ENCODE measurements at places on chromosomes 16 and 17.

GRCh38 chr17:48477221-48477620 is 47.2 kb upstream of the SKAP1 start:
- H3K36me3 ChIP-seq = no peaks in the 10 kb centered on the region
- DNase-seq = no peak
- H3K27me3 ChIP-seq = peaks cover 2% of the 10 kb centered on the region
- no peak overlapping the region for H3K27ac ChIP-seq

GRCh38 chr17:10463402-10463801 is 6.0 kb downstream of the MYH4 start:
- no peaks in the 10 kb centered on the region for H3K36me3 ChIP-seq
- no peak overlapping the region for H3K4me3 ChIP-seq
- H3K27me3 ChIP-seq = no peaks in the 10 kb centered on the region
- no peak overlapping the region for H3K27ac ChIP-seq
- no peak for DNase-seq

GRCh38 chr17:27888945-27889344 is 4.2 kb downstream of the LYRM9 start:
- H3K4me1 ChIP-seq = peaks cover 23% of the 10 kb centered on the region
- DNase-seq = no peak
- no peak overlapping the region for H3K27ac ChIP-seq
- peaks cover 4% of the 10 kb centered on the region for H3K27me3 ChIP-seq

- H3K27ac ChIP-seq = no peak overlapping the region
- DNase-seq = peak; percentile 43
- peak overlapping the region; percentile 84 for H3K4me3 ChIP-seq
- peaks cover 28% of the 10 kb centered on the region for H3K4me1 ChIP-seq
- peaks cover 6% of the 10 kb centered on the region for H3K27me3 ChIP-seq
Measured at GRCh38 chr17:67246653-67247415, 1.8 kb upstream of the HELZ start.

DNA sequence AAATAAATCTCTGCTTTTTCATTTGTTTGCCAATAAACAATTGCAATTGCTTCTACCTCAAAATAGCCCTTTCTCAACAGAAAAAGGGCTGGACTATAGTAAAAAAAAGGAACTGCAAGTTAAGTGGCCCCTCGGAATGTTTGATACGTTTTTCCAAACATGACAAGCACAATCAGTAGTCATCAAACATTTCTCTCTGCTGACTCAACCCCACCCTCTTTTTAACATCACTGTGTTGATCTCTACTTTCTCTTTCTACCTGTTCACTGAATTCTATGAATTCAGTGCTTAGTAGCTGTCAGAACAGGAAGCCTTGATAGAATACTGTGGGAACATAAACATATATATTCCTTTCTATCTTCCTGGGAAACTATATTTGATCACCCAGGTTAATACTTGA is 116.5 kb upstream of the AXIN2 start:
- peak overlapping the region; percentile 67 for H3K4me3 ChIP-seq
- H3K36me3 ChIP-seq = no peaks in the 10 kb centered on the region
- H3K4me1 ChIP-seq = peaks cover 15% of the 10 kb centered on the region
- peak; percentile 20 for DNase-seq

GRCh38 chr17:11388054-11388453 is 147.0 kb downstream of the SHISA6 start:
- H3K27ac ChIP-seq = no peak overlapping the region
- DNase-seq = no peak
- H3K36me3 ChIP-seq = peaks cover 14% of the 10 kb centered on the region
- H3K4me3 ChIP-seq = no peak overlapping the region
- no peaks in the 10 kb centered on the region for H3K4me1 ChIP-seq

DNA sequence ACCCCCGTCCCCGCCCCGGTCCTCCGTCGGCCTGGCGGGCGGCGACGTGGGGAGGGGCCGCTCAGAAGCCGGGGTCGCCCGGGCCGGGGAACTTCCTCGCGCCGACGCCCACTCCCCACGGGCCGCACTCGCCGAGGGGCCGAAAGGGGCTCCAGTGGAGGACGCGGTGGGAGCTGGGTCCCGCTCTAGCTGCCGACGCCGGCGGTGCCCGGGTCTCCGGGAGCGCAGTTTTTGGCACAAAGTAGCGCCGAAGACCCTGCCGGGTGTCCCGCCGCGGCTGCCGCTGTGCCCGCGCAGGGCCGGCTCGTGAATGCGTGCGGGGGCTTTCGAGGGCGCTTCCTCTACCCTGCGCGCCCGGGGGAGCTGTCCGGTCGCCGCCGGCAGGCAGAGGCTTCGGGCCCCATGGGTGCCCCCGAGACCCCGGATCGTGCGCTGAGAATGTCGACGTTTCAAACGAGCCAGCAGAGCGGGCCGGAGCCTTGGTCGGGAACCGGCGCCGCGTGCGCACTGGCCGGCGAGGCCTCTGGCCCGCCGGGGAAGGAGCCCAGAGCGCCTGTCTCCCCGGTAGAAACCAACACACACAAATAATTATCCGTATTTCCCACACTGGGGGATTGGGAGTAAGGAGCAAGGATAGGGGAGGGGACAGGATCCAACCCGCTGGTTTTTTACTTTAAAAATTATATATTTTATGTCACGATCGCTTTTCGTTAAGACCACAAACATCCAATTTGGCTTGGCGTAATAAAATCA is 46.6 kb upstream of the SLC38A10 start:
- no peak overlapping the region for H3K27ac ChIP-seq
- H3K36me3 ChIP-seq = peaks cover 5% of the 10 kb centered on the region
- peaks cover 2% of the 10 kb centered on the region for H3K27me3 ChIP-seq
- H3K4me1 ChIP-seq = peaks cover 12% of the 10 kb centered on the region

DNA sequence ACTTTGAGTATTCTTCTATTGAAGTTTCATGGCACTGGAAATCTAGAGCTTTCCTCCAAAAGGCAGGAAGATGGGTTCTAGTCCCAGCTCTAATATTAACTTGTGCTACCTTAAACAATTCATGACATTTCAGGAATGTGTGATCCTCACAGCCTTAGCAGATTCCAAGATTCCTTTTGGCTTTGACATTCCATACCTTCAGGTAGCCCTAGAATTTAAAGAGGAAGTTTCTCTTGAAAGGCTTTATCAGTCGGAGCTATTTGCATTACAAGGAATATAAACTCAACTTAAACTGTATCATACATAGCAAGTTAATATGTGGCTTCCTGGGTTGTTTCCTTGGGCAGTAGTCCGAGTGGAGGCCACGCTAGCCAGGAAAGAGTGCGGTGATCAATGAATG is 330.0 kb downstream of the SHISA9 start:
- no peak overlapping the region for H3K4me3 ChIP-seq
- DNase-seq = no peak
- no peak overlapping the region for H3K27ac ChIP-seq
- H3K36me3 ChIP-seq = no peaks in the 10 kb centered on the region
- no peaks in the 10 kb centered on the region for H3K27me3 ChIP-seq

- 0 out of 2 replicates have a peak, but pooled peaks cover 5% of the 10 kb centered on the region for H3K4me1 ChIP-seq
- no peak for DNase-seq
- no peak overlapping the region for H3K27ac ChIP-seq
- H3K27me3 ChIP-seq = peaks cover 21% of the 10 kb centered on the region
Measured at GRCh38 chr16:81883235-81883634, 104.1 kb downstream of the PLCG2 start.

GRCh38 chr16:67301080-67301782 is 21.9 kb downstream of the PLEKHG4 start:
- H3K36me3 ChIP-seq = no peaks in the 10 kb centered on the region
- H3K4me1 ChIP-seq = peaks cover 32% of the 10 kb centered on the region
- peaks cover 3% of the 10 kb centered on the region for H3K27me3 ChIP-seq
- no peak overlapping the region for H3K4me3 ChIP-seq

DNA sequence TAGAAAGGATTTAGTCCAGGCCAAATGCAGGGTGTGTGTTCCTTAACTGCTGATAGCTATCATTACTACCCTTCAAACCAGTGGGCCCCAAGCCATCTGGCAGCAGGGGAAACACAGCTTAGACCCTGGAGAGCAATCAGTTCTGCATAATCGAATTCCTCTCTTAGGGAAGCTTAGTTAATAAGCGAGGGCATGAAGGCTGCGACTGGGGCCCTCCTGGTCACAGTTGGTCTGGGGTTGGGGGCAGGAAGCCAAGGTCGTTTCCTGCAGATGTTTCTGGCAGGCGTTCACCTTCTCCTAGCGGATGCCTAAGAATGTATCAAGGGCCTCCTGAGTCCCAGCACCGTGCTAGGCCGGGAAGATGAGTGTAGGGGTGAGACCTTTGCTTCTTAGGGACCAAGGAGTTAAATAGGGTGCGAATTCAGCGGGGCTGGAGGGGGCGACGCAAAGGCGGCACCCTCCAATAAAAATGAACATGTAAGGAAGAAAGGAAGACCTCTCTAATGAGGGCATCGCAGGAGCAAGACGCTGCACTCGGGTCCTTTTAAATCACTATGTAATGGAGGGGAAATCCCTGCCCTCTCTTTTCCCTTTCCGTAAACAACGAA is 16.5 kb upstream of the EEF2K start:
- H3K27ac ChIP-seq = peak overlapping the region; percentile 59
- H3K4me3 ChIP-seq = peak overlapping the region; percentile 96

DNA sequence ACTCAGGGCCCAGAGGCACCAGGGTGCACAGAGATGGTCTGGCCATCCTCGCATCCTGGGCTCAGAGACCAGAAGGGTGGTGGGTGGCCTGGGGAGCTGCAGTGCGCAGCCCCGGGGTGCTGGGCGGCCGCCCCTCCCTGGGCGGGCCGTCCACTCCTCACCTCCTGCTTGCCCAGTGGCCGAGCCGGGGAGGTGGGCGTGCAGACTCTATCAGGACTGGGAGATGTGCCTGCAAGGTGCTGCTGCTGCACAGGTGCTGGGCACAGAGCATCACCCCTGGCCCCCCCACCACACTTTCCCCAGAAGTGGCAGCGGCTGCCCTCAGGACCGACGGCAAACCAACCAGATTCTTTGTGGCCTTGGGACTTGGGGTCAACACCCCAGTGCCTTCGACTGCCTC is at the start of gene SCN4A:
TSS of gene SCN4A (minus strand) at position 123 of the 400 bp plus-strand sequence. CDS start at position 46, 77 bp downstream.
- no peaks in the 10 kb centered on the region for H3K36me3 ChIP-seq
- H3K4me3 ChIP-seq = no peak within 1 kb of the TSS
- DNase-seq = no peak
- H3K4me1 ChIP-seq = peaks cover 29% of the 10 kb centered on the region
- H3K27ac ChIP-seq = no peak within 1 kb of the TSS
- peaks cover 10% of the 10 kb centered on the region for H3K27me3 ChIP-seq

DNA sequence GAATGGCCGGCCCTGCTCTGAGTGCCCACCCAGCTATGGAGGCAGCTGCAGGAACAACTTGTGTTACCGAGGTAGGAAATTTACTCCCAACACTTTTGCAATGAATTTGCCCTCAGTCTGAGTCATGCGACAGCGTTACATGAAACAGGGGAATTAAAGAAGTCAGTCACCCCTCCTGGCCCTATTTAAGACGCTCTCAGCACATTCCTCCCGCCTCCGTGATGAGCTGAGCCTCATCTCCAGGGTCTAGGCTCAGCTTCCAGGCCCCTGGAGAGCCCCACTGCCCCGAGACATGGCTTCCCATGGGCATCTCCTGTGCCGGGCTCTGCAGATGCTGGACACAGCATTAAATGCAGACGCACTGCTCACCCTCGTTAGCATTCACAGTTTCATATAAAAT is 35.0 kb downstream of the CRISPLD2 start:
- H3K27me3 ChIP-seq = peaks cover 9% of the 10 kb centered on the region
- DNase-seq = no peak
- no peak overlapping the region for H3K27ac ChIP-seq
- H3K4me3 ChIP-seq = no peak overlapping the region
- peaks cover 22% of the 10 kb centered on the region for H3K4me1 ChIP-seq
- peaks cover 46% of the 10 kb centered on the region for H3K36me3 ChIP-seq

GRCh38 chr17:40323391-40324381 is 14.7 kb downstream of the RARA start:
- peak overlapping the region; percentile 98 for H3K4me3 ChIP-seq
- 0 out of 2 replicates have a peak, but pooled peaks cover 5% of the 10 kb centered on the region for H3K36me3 ChIP-seq
- no peak for DNase-seq
- H3K27ac ChIP-seq = peak overlapping the region; percentile 100
- H3K27me3 ChIP-seq = peaks cover 1% of the 10 kb centered on the region

GRCh38 chr16:53950677-53951076 is 246.7 kb downstream of the FTO start:
- H3K4me1 ChIP-seq = peaks cover 19% of the 10 kb centered on the region
- no peak overlapping the region for H3K27ac ChIP-seq

DNA sequence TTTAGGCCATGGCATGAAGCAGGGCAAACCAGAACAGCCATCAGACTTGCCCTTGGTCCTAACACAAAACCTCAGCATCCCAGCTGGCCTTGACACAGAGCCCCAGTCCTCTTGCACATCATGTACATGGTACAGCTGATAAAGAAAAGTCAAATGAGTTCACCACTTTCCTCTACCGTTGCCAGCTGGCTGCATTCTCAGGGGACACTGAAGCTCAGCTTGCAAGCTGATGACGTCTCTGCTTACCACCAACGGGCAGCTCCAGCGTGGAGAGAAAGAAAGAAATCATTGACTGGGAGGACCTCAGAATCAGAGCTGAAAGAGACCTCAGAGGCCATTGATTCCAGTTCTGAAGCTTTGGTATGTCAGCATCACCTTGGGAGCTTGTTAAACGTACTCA is 80.7 kb upstream of the CES5A start:
- H3K27ac ChIP-seq = no peak overlapping the region
- DNase-seq = no peak
- no peaks in the 10 kb centered on the region for H3K4me1 ChIP-seq
- H3K36me3 ChIP-seq = no peaks in the 10 kb centered on the region
- H3K27me3 ChIP-seq = peaks cover 2% of the 10 kb centered on the region
- H3K4me3 ChIP-seq = no peak overlapping the region

DNA sequence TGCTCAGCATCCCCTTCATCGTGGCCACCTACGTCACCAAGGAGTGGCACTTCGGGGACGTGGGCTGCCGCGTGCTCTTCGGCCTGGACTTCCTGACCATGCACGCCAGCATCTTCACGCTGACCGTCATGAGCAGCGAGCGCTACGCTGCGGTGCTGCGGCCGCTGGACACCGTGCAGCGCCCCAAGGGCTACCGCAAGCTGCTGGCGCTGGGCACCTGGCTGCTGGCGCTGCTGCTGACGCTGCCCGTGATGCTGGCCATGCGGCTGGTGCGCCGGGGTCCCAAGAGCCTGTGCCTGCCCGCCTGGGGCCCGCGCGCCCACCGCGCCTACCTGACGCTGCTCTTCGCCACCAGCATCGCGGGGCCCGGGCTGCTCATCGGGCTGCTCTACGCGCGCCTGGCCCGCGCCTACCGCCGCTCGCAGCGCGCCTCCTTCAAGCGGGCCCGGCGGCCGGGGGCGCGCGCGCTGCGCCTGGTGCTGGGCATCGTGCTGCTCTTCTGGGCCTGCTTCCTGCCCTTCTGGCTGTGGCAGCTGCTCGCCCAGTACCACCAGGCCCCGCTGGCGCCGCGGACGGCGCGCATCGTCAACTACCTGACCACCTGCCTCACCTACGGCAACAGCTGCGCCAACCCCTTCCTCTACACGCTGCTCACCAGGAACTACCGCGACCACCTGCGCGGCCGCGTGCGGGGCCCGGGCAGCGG is 3.2 kb downstream of the UTS2R start:
- H3K36me3 ChIP-seq = no peaks in the 10 kb centered on the region
- H3K4me3 ChIP-seq = no peak overlapping the region
- peaks cover 39% of the 10 kb centered on the region for H3K27me3 ChIP-seq
- H3K27ac ChIP-seq = no peak overlapping the region
- no peak for DNase-seq

Data from HFFc6 (cell line).